ENCODE measurements at places on chromosomes 4 and X. TPM values are rescaled to one million over a fixed set of nuclear protein-coding genes. Genes with fewer than 3 reads are reported as not detected.

GRCh38 chr4:108959491-108959890 lies 196.6 kb upstream of the ETNPPL start:
- DNase-seq = peak; percentile 51

GRCh38 chr4:152243896-152244595 lies 291.8 kb downstream of the FBXW7 start:
- peak; percentile 2 for DNase-seq

- DNase-seq = peak; percentile 68
Measured at GRCh38 chrX:34578237-34578636, 78.8 kb downstream of the TMEM47 start.

- DNase-seq = peak; percentile 16
Measured at GRCh38 chrX:41604766-41605543, 83.8 kb upstream of the GPR34 start.

Gene FHIP1A
- total RNA-seq = under 0.01 TPM

Gene ZCCHC18
- 1.3 TPM for total RNA-seq
